ENCODE measurements at places on chromosomes 2 and 18.

DNA sequence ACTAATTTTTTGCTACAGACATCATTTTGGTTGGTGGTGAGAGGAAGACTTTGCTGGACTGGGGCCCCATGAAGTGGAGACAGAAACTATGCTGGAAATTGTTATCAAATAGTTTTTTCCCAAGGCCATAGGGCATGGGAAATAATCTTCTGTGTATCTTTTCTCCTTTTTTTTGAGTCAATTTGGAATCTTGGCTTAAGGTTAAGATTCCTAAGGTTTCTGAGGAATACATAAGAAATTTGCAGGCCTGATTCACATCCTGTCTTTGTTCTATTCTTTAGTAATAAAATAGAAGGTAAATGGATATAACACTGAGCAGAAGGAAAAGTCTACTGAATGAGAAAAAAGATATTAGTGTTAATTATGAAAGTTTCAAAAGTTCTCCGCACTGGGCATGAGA, 16.6 kb downstream of the SMC6 start:
- no peak for DNase-seq

DNA sequence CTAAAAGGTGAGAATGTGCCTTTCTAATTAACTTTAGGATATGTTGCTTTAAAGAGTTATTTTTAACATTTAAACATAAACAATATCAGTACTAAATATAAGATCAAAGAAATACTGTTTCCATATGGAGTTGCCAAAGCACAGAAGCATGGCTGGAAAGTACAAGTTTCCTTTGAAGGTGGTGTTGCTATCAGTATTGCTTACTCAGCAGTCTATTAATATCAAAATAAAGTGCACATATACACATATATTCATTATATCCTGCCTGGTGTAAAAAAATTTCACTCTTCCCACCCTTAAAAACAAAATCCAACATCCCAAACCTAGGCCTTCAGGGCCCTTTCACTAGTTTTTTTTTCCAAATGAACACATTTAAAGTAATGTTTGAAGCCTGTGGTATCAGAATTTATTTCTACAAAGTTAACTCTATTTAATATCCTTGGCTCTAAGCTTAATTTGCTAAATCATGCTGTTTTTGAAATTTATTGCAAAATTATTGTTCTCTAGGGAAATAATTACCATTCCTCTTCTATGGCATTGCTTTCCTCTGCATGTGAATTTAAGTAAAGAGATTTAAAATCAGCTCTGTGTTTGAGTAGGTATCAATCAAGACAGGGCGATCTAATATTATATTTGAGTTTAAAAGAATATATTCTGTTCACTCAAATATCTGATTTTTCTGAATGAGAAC, 192.7 kb upstream of the MEIS1 start:
- DNase-seq = no peak

DNA sequence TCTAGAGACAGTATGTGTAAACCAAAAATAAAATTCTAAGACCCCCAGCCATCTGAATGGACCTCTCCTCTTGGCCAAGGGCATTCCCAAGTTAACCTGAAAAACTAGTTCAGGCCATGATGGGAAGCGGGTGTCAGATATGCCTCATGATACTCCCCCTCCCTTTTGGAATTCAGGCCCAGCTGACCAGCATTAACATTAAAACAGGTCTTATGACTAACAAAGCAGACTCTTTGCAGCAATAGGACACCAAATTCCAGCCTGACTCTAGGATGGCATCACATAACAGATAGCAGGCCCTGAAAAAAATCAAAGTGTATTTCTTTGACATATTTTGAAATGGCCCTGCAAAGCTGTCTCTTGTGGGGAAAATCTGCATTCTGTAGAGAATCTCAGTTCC, 73.3 kb upstream of the L3MBTL4 start:
- DNase-seq = no peak

DNA sequence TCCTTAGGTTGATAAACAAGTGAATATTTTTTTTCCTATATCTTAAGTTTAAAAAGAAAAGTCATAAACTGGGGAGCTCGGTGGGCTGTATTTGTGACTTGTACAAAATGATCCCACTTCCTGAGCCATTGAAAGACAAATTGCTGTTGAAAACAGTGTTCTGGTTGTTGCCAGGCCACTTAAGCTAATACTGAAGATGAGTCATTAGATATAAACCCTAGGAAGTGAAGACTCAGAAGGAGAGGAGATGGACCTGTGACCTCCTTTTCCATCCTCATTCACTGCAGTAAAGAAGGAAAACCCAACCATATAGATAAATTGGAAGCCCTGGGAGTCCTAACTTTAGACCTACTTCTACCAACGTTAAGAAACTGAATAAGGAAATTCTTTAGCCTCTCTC, 46.2 kb upstream of the SERPINE2 start:
- no peak for DNase-seq

DNA sequence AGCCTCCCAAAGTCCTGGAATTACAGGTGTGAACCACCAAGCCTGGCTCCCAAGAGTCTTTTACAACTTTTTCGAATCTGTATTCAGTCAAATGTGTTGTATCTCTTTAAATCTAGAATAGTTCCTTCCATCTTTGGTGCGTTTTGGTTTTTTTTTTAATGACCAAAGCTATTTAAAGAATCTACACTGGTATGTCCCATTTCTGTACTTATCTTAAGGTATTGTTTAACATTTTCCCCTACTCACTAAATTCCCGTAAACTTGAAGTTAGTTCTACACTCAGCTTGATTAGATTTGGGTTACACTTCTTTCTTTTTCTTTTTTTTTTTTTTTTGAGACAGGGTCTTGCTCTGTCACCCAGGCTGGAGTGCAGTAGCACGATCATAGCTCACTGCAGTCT, 63.8 kb downstream of the TMEM237 start:
- DNase-seq = no peak

- DNase-seq = no peak
These were observed 507 bp downstream of the CNNM4 start for GRCh38 chr2:96760986-96761832.

GRCh38 chr2:54572636-54573536, 116.8 kb downstream of the SPTBN1 start:
- no peak for DNase-seq

GRCh38 chr18:44075038-44075437, 605.6 kb upstream of the SETBP1 start:
- no peak for DNase-seq

DNA sequence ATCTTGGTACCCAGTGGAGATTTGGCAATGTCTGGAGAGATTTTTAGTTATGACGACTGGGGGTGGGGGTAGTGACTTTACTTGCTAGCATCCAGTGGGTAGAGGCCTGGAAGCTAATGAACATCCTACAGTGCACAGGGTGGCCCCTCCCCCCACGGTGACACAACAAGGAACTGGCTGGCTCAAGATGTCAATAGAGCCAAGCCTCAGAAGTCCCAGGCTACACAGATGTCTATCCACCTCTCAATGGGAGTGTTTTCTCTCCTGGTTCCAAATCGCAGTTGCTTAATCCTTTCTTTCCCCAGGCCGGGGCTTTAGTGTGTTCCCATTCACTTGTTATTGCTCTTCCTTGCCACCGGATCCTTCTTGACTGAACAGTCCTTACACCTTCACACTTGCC, 9.3 kb upstream of the CCBE1 start:
- no peak for DNase-seq

DNA sequence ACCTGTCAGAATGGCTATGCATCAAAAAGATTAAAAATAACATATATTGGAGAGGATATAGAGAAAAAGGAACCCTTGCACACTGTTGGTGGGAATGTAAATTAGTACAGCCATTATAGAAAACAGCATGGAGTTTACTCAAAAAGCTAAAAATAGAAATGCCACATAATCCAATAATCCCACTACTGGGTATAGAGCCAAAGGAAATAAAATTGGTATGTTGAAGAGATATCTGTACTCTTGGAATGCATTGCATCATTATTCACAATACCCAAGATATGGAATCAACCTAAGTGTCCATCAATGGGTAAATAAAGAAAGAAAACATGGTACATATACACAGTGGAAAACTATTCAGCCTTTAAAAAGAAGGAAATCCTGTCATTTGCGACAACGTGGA, 77.2 kb downstream of the C1D start:
- DNase-seq = no peak

GRCh38 chr2:86706220-86706619, 13.9 kb upstream of the RMND5A start:
- no peak for DNase-seq

- DNase-seq = no peak
These were observed 391.2 kb downstream of the PTPRM start for GRCh38 chr18:7958081-7958896.

DNA sequence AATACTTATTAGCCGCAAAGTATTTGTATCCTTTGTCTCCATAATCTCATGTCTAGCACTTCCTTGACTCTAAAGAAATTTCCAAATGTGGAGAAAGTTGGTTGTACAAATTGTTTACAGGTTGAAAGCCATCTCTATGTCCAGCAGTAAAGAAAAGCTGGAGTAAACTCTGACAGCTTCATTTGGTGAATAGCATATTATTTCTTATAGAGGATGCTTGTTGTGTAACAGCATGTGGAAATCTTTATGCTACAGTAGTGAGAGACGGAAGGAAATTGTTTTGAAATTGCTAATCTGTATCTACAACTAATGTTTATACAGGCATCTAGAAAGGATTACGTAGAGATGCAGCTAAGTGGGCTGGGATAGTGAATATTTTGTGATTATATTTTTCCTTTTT, 78.5 kb downstream of the UGGT1 start:
- no peak for DNase-seq

DNA sequence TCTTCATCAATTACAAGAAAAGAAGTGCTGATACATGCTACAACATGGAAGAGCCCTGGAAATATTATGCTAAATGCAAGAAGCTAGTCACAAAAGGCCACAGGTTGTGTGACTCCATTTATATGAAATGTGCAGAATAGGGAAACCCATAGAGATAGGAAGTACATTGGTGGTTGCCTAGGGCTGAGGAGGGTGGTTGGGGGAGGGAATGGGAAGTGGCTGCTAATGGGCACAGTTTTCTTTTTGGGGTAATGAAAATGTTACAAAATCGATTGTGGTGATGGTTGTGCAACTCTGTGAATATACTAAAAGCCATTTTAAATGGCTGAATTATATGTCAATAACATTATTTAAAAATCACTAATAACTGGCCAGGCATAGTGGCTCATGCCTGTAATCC, 24.3 kb upstream of the RESP18 start:
- DNase-seq = no peak

DNA sequence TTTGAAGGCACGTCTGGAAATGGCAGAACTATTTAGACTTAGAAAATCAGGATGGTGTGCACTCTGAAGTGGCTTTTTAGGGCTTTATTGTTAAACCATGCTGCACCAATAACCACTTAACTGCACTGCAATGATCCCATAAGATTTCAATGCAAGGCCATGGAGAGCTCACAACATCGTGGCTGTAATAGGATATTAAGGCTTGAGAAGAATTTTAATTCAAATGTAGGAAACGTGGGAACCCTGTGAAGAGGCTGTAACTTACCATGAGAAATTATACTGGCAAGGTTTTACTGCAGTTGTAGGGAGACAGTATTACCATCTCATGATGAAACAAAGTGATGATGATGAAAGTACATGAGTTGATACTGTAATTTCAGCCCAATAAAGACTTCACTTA, 242.5 kb downstream of the AFF3 start:
- no peak for DNase-seq

DNA sequence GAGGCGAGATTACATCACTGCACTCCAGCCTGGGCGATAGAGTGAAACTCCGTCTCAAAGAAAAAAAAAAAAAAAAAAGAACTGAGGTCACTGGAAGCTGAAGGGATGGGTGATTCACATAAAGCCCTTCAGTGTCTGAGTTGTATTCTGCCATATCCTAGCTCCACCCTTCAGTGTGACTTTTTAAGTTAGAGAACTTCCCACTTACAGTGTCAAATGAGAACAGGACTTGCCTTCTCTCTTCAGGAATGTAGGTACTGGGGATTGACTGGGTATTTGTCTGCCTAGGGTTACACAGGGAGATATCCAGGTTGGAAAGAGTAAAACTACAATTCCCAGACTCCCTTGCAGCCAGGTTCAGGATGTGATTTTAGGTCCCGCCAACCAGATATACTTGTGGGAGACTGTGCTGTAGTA, 37.9 kb downstream of the EHD3 start:
- no peak for DNase-seq

GRCh38 chr18:62954366-62954765, 239.0 kb downstream of the PHLPP1 start:
- no peak for DNase-seq

- DNase-seq = no peak
These were observed 1.2 kb downstream of the ONECUT2 start for GRCh38 chr18:57436191-57436964.

DNA sequence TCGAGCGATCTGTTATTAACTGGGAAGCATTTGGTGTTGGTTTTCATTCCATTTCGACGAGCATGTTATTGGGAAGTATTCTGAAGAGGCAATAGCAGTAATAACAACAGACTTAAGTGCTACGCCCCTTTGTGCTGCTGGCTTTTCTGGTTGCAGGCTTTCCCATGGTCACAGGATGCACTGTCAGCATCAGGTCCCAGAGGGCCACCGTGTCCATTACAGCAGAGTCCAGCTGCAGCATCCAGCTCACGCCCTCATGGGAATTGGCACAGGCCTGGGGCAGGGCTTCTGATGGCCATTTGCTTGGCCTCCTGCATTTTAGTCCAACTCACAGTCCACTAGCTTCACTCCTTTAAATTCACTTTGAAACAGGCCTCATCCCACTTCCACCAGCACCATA, 44.4 kb downstream of the BCL2L11 start:
- no peak for DNase-seq

- no peak for DNase-seq
These were observed 4.7 kb downstream of the ANKRD62 start for GRCh38 chr18:12098374-12098773.

- no peak for DNase-seq
These were observed 161.0 kb downstream of the TRIB2 start for GRCh38 chr2:12877761-12878160.

DNA sequence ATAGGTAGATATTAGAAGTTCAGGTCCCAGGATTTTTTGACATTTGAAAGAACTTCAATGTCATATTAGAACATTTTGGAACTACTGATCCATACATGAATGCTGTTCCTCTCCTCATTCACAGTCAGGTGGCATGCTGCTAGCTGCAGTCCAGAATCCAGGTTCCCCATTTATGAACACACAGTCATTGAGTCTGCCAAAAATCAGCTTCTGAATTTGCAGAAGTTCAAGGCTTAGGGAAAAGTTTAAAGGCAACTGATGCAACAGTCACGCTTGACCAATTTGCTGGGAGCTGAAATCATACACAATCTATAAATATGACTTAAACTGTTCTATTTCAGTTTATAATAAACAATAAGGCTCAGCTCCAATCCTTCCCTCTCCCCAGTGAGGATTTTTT, 17.3 kb upstream of the TTR start:
- DNase-seq = no peak

GRCh38 chr18:77622009-77622692, 372.5 kb downstream of the GALR1 start:
- DNase-seq = no peak

- no peak for DNase-seq
These were observed 1.2 kb downstream of the CNOT11 start for GRCh38 chr2:101253703-101254450.
